ENCODE measurements at places on chromosomes 16 and 17.

DNA sequence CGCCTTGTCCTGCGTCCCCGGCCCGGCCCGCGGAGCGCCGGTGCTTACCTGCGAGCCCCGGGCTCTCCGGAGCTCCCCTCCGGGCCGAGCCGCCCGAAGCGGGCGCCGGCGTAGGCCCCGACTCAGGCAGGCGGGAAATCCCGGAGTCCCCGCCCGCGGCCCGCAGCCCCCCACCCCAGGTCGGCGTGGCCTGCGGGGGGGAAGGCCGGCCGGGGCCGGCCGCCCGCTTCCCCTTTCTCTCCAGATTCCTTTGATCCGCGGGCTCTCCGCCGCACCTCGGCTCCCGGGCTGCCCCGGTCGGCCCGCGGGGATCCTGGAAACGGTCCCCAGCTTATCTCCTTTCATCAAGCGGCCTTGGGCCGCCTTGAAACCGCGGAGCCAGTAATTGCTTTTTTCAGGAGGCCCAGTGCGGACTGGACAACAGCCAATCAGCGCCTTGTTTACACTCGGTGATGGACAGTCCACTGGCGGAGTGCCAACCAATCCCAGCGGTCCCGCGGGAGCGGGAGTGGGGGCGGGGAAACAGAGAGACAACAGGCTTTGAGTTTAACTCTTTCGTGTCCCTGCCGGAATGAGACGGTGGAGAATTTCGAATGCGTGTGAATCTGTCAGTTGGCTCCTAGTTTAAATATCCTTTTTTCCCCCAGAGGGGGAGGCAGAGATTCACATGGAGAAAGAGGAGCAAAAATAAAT is 1.4 kb upstream of the BAHCC1 start:
- DNase-seq: no peak

DNA sequence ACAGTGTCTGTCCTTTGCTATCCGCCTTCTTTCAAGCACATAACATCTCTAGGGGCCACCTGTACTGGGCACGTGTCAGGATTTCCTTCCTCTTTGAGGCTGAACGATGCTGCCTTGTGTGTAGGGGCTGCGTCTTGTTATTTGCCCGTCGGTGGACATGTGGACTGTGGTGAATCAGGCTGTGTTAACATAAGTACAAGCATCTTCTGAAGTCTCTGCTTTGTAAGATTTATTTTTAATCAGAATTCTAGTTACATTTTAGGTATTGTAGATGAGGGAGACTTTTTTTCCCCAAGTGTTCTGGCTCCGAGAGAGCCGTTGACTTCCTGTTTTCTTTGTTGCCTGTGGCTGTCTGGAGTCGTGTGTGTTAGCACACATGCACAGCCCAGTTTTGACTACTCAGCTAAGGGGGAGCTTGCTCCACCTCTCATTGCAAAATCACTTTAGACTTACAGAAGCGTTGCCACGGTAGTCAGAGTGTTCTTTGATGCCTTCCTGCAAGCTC is 26.1 kb downstream of the SPG7 start:
- DNase-seq: no peak

GRCh38 chr17:12068946-12069345 is 48.3 kb downstream of the MAP2K4 start:
- DNase-seq: no peak

- no peak for DNase-seq
Observed at GRCh38 chr16:21167360-21167759, 8.9 kb downstream of the LDAF1 start.

GRCh38 chr17:44350733-44351226 is 5.7 kb downstream of the GRN start:
- DNase-seq: peak; percentile 55

GRCh38 chr16:16182918-16183317 is 40.4 kb downstream of the ABCC6 start:
- DNase-seq: no peak

- DNase-seq: no peak
Observed at GRCh38 chr17:39697961-39698360, 1.9 kb upstream of the ERBB2 start.

DNA sequence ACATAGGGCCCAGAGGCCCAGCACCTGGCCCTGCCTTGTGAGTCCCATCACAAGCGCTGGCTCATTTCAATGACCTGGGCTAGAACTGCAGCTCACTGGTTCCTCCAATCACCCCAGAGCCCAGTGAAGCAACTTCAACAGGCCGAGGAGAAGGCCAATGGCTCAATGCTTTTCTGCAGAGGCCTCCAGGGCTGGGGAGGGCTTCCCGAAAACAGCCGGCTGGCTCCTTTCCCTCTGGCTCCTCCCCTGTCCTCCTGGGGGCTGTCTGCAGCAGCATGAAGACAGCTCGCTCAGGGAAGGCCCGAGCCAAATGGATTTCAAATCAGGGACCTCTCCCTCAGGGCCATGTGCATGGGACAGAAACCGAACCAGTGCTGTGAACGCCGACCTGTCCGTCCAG is 121.6 kb downstream of the ZNF423 start:
- no peak for DNase-seq

DNA sequence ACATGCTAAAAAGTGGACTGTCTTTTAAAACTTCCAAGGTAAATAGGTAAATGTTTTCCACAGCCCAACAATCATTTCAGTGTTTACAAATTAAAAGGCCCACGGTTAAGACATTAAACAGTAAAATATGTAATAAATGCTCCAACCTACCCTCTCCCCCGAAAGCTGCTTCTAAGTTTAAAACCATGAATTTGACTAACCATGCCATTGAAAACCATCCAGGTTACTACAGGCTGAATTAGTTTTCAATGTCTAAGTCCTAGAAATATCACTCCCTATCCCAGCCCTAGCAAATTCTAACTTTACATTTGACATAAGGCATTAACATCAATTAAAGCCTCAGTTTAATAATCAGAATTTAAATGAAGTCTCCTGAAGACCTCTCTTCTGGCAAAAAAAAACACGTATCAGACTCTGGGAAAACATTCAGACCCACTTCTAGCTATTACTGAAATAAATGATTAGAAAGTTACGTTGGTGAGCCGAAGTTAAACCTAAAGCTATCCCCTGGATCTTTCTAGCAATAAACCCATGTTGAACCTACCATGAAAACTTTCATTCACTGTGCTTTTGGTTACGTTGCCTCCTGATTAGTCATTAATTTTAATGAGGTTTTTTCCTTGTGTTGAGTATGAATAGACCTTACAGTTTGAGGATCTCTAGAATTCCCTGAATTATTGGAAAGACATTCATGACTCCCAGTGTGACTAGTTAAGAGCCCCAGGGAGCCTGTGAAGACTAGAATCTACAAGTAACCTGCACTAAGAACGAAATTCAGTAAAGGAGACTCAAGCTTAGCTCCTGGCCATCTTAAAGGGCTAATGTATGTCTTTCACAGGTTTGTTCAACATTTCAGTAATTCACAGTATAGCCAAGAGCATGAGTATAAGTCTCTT is 1.7 kb upstream of the POLG2 start:
- no peak for DNase-seq

- no peak for DNase-seq
Observed at GRCh38 chr16:21161211-21161610, 2.7 kb downstream of the LDAF1 start.

DNA sequence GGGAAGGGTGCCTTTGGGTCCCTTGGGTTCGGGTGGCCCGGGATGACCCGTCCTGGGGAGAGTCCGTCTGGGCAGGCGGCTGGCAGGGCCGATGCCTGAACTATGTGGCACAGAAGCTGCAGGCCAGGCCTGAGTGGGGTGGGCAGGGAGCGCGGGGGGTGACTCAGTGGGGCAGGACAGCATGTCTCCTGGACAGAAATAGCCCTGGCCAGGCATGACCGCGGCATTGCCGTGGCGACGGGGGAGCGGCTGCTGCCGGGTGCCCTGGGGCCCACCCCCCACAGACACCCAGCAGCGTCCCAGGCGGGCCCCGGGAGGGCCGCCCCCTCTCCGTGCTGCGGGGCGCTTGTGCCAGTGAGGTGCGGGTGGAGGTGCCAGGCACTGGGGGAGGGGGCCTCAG is 1.8 kb upstream of the C1QTNF8 start:
- no peak for DNase-seq

GRCh38 chr17:17739388-17740066 is 58.3 kb downstream of the RAI1 start:
- no peak for DNase-seq

GRCh38 chr17:50406578-50406977 is 9.3 kb upstream of the LRRC59 start:
- no peak for DNase-seq

GRCh38 chr17:20063665-20064648 is 54.8 kb downstream of the SPECC1 start:
- no peak for DNase-seq

DNA sequence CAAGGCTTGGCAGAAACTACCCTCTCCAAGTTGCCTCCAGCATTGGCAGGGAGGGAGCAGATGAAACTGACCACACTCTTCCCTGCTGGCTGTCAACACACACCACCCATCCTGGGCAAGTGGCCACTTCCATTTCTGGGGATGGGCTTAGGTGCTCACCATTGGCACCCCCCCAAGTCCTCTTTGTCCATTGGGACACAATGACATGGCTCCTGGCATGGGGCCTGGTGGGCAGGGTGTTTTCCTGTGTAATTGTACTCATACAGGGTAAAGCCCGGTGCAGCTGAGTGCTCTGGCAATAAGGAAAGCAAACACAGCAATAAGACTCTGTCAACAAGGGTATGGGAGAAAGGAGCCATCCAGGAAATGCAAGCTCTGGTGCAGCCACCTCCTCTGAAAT is 22.6 kb downstream of the SCNN1B start:
- no peak for DNase-seq

- DNase-seq: no peak
Observed at GRCh38 chr17:29642171-29642611, 19.5 kb upstream of the CORO6 start.

DNA sequence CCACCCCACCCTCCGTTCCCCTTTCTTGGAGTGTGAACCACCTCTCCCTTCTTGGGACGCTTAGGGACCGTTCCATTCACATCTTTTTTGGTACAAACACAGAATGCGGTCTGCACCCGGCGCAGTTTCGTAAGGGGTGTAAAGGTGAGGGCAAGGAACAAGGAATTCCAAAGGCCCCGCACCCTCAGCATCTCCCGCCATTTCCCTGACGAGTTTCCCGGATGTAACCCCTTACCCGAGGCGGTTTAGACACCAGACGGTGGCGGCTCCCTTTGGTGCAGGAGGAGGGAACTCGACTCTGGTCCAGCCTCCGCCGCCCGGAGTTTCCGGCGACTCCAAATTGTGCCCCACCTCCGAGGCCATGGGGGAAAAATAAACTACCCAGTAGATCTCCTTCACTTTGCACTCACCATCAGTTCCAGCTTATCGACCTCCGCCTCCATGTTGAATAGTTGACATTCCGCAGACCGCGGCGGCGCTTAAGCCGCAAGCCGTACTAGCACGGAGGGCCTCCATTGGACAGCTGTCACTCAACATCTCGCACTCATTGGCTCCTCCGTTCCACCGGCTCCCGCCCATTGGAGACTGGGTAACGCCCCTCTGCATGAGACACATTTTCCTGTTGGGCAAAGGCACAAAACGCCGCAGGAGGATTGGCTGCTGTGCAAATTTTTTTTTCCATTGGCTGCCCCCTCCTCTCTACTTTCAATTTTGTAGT is at the start of gene SKA2:
Gene SKA2 (minus strand): TSS at position 466 of the 718 bp plus-strand sequence. CDS start 23 bp downstream, at position 443.
- peak; percentile 94 for DNase-seq

DNA sequence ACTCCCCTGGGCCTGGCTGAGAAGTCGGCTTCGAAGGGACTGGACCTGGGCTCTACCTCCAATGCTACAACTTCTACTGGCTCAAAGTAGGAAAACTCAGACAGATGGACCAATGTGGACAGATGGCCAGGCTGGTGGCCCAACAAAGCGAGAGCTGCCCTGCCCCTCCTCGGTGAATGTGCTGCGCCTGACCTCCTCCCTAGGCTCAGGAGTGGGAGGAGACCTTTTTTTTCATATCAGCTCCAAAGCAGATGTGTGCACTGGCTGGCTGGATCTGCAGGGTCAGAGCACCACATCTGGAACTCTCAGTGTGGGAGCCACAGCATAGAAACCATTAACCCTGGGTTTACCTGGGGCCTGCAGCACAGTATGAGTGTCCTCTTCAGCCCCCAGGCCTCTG is 20.8 kb downstream of the ATP6V0D1 start:
- DNase-seq: no peak

DNA sequence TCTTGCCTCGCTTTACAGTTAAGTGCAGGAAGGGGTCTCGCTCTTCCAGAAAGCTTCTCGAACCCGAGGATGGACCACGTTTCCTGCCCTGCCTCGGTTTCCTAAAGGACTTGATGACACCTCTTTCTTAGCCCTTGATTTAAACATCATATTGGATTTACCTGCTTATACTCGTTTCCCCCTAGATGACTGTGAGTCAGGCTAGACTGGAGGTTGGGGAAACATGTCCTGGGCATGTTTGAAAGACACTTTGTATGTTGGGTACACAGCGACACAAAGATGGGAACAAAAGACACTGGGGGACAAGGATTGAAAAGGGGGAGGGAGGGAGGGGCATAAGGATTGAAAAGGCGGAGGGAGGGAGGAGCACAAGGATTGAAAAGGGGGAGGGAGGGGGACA is 30.0 kb downstream of the SDK2 start:
- DNase-seq: no peak

GRCh38 chr16:65012357-65012756 is 109.5 kb downstream of the CDH11 start:
- no peak for DNase-seq

GRCh38 chr16:70331588-70332358 is 14.9 kb upstream of the DDX19A start:
- no peak for DNase-seq

- no peak for DNase-seq
Observed at GRCh38 chr17:36920032-36921005, 17.0 kb upstream of the LHX1 start.

DNA sequence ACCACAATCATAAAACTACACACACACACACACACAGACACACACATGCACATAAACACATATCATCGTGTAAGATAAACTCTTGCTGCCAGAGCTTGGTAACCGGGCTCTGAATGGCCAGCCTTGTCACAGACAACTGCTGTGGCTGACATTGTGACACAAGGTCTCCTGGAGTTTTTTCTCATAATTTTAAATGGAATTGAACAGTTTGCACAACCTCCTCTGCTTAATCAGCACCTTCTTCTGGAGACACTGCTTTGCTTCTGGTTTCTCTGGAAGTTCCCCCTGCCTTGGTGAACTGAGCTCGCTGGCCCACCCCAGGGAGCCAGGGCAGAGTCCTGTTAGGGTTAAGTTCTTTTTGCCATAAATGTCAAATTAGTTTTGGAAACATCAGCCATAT is 115.4 kb downstream of the UTP18 start:
- DNase-seq: no peak

DNA sequence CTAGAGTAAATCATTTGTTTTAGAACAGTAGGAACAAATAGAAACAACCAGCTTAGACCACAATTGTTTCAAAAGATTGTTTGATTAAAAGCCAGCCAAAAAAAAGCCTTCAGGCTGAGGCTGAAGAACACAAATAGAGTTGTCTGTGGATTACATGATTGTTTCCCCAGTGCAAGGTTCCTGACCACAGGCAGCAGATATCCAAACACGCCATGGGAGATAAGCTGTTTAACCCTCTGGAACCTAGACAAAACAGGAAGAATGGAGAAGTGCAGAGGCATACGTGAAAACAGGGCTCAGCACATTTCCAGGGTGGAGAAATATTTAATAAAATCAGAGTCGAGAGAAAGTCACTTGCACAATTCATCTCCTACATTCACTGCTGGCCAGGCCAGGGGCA is 21.0 kb downstream of the ATPAF2 start:
- no peak for DNase-seq

All from activated T-helper 1 cell treated with anti-CD3 and anti-CD28 coated beads, Interleukin-2, amount 50 U/mL, for 16 hours (primary cell).